ENCODE measurements at places on chromosomes 4 and X. TPM values are rescaled to one million over a fixed set of nuclear protein-coding genes. Genes with fewer than 3 reads are reported as not detected.

APEX2 gene
- total RNA-seq: 9.7 TPM

PAK3 gene
- 0.81 TPM for total RNA-seq

MAGEA12 gene
- total RNA-seq: not detected

TCEAL7 gene
- total RNA-seq: 2.6 TPM

CXCL1 gene
- total RNA-seq: 0.26 TPM

PNMA6F gene
- total RNA-seq: not detected

KLKB1 gene
- 0.80 TPM for total RNA-seq

- H3K4me3 ChIP-seq: no peak overlapping the region
- H3K27me3 ChIP-seq: no peaks in the 10 kb centered on the region
- peaks cover 36% of the 10 kb centered on the region for H3K4me1 ChIP-seq
- peaks cover 96% of the 10 kb centered on the region for H3K36me3 ChIP-seq
- peak overlapping the region; percentile 33 for H3K27ac ChIP-seq
Measured at GRCh38 chr4:184392748-184393559, 81.4 kb downstream of the IRF2 start.

GRCh38 chrX:65195621-65196020 lies 219.4 kb upstream of the ZC4H2 start:
- no peaks in the 10 kb centered on the region for H3K36me3 ChIP-seq
- DNase-seq: no peak
- no peaks in the 10 kb centered on the region for H3K4me1 ChIP-seq
- no peak overlapping the region for H3K4me3 ChIP-seq
- H3K27me3 ChIP-seq: no peaks in the 10 kb centered on the region

- H3K27me3 ChIP-seq: no peaks in the 10 kb centered on the region
- H3K36me3 ChIP-seq: no peaks in the 10 kb centered on the region
- peak; percentile 9 for DNase-seq
Measured at GRCh38 chr4:2276581-2277325, 14.8 kb upstream of the MXD4 start.

DNA sequence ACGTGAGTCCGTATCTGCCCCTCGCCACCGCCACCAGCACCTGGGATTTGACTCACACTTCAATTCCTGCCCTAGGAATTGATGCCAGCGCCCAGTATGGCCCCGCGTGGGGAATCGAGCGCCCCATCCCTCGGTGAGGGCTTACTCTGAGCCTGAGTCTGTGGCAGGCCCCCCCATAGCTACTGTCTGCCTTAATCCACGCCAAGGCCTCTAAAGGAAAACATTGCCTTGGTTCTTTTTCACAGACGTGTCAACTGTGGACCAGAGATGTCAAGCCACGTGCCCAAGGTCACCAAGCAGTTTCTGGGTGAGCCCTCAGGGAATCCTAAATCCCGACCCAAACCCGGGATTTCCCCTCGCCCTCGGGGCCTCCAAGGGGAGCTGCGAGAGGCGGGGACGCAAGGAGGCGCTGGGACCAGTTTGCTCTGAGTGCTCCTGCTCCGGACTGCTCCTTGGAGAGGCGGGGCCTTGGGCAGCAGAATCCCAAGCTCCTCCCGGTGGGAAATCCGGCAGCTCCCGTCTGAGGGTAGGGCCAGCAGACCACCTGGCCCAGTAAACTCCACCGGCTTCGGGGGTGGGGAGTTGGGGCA lies 12.9 kb downstream of the MSX1 start:
- H3K27ac ChIP-seq: no peak overlapping the region
- H3K4me3 ChIP-seq: no peak overlapping the region
- DNase-seq: no peak
- H3K4me1 ChIP-seq: peaks cover 3% of the 10 kb centered on the region

GRCh38 chr4:103074744-103075434 lies 1.7 kb downstream of the SLC9B2 start:
- DNase-seq: no peak
- H3K27me3 ChIP-seq: no peaks in the 10 kb centered on the region
- no peak overlapping the region for H3K27ac ChIP-seq
- no peaks in the 10 kb centered on the region for H3K4me1 ChIP-seq

- no peak overlapping the region for H3K27ac ChIP-seq
- no peaks in the 10 kb centered on the region for H3K4me1 ChIP-seq
- H3K4me3 ChIP-seq: no peak overlapping the region
- no peaks in the 10 kb centered on the region for H3K27me3 ChIP-seq
Measured at GRCh38 chr4:145390571-145390970, 91.1 kb upstream of the SMAD1 start.

- H3K36me3 ChIP-seq: peaks cover 57% of the 10 kb centered on the region
- H3K4me3 ChIP-seq: no peak overlapping the region
- H3K27me3 ChIP-seq: no peaks in the 10 kb centered on the region
- H3K27ac ChIP-seq: no peak overlapping the region
- H3K4me1 ChIP-seq: peaks cover 45% of the 10 kb centered on the region
Measured at GRCh38 chr4:1297023-1297395, 7.3 kb downstream of the MAEA start.

DNA sequence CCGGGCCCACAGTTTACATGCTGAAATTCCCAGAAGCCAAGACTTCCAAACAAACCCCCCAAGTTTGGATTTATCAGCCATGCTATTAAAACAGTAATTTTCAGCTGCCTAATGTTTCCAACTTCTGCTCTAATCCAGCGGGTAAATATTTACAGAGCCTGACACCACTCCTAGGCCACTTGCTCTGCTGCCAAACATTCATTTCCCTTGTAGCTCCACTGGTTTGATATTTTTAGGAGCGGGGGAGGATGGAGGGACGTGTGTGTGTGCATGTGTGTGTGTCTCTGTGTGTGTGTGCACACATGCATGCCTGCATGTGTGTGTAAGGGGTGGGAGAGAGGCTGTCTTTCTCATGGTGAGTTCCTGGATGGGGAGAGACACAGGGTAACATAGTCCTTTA lies 115.7 kb upstream of the PJA1 start:
- no peak overlapping the region for H3K27ac ChIP-seq
- no peak overlapping the region for H3K4me3 ChIP-seq
- no peaks in the 10 kb centered on the region for H3K27me3 ChIP-seq
- H3K36me3 ChIP-seq: no peaks in the 10 kb centered on the region
- DNase-seq: peak; percentile 27
- peaks cover 4% of the 10 kb centered on the region for H3K4me1 ChIP-seq

GRCh38 chr4:176210101-176210500 lies 14.7 kb upstream of the SPATA4 start:
- H3K27ac ChIP-seq: no peak overlapping the region
- H3K36me3 ChIP-seq: no peaks in the 10 kb centered on the region
- no peak overlapping the region for H3K4me3 ChIP-seq
- no peaks in the 10 kb centered on the region for H3K27me3 ChIP-seq

GRCh38 chr4:184355111-184355604 lies 119.2 kb downstream of the IRF2 start:
- H3K27me3 ChIP-seq: no peaks in the 10 kb centered on the region
- no peaks in the 10 kb centered on the region for H3K36me3 ChIP-seq
- peak; percentile 81 for DNase-seq
- no peak overlapping the region for H3K4me3 ChIP-seq
- H3K27ac ChIP-seq: peak overlapping the region; percentile 63
- peaks cover 18% of the 10 kb centered on the region for H3K4me1 ChIP-seq

DNA sequence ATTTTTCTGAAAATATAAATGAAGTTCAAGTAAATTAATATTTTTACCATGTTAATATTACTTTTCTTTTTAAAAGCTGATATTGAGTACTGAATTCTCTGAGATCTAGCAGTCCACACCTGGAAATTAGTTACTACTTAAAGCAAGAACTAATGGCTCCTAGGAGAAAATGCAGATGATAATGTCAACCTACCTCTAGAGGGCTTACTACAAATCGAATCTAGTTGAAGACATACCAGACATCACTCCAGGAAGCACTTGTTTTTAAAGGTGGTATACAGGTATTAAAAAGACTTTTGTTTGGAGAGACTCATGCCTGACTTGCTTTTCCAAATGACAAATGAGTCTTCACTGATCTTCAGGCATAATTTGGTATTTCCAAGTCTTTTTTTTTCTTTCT lies 516.4 kb upstream of the BOD1L1 start:
- no peaks in the 10 kb centered on the region for H3K27me3 ChIP-seq
- no peak overlapping the region for H3K4me3 ChIP-seq
- no peaks in the 10 kb centered on the region for H3K4me1 ChIP-seq
- no peaks in the 10 kb centered on the region for H3K36me3 ChIP-seq
- no peak overlapping the region for H3K27ac ChIP-seq

GRCh38 chrX:84441143-84441542 lies 61.1 kb downstream of the HDX start:
- no peak overlapping the region for H3K4me3 ChIP-seq
- no peaks in the 10 kb centered on the region for H3K27me3 ChIP-seq
- H3K4me1 ChIP-seq: no peaks in the 10 kb centered on the region
- H3K27ac ChIP-seq: no peak overlapping the region
- no peaks in the 10 kb centered on the region for H3K36me3 ChIP-seq

- H3K27me3 ChIP-seq: no peaks in the 10 kb centered on the region
- DNase-seq: no peak
- H3K36me3 ChIP-seq: no peaks in the 10 kb centered on the region
- no peaks in the 10 kb centered on the region for H3K4me1 ChIP-seq
- no peak overlapping the region for H3K27ac ChIP-seq
- H3K4me3 ChIP-seq: no peak overlapping the region
Measured at GRCh38 chr4:180993244-180993836, 1249.9 kb upstream of the TENM3 start.

- no peak overlapping the region for H3K27ac ChIP-seq
- H3K4me1 ChIP-seq: no peaks in the 10 kb centered on the region
- no peak overlapping the region for H3K4me3 ChIP-seq
Measured at GRCh38 chrX:63927848-63928247, 142.8 kb upstream of the ARHGEF9 start.

- peaks cover 3% of the 10 kb centered on the region for H3K4me1 ChIP-seq
- no peak overlapping the region for H3K4me3 ChIP-seq
- no peak for DNase-seq
Measured at GRCh38 chr4:163392328-163392727, 48.6 kb downstream of the NPY5R start.

- DNase-seq: no peak
- no peaks in the 10 kb centered on the region for H3K36me3 ChIP-seq
- no peak overlapping the region for H3K4me3 ChIP-seq
Measured at GRCh38 chr4:158617956-158618355, 53.7 kb downstream of the C4orf46 start.

DNA sequence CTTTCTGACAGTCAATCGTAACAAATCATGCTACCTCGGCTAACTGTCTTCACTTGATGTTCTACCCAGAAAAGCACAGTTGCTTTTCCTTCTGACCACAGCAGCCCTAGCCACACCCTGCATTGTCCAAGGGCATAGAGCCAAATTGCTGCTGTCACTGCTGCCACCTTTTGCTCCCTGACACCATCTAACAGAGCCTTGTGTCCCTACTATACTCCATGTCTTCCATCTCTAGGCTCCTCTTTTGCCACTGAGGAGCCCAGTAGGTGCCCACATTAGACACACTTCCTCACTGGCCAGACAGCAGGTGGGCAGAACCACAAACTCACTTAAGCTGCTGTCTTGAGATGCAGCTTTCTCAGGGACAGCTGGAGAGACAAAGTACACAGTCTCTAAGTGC lies 91.4 kb downstream of the ANXA3 start:
- H3K27ac ChIP-seq: no peak overlapping the region
- no peaks in the 10 kb centered on the region for H3K27me3 ChIP-seq
- H3K4me3 ChIP-seq: no peak overlapping the region
- H3K36me3 ChIP-seq: no peaks in the 10 kb centered on the region
- DNase-seq: no peak
- H3K4me1 ChIP-seq: peaks cover 8% of the 10 kb centered on the region

- H3K4me3 ChIP-seq: no peak overlapping the region
- no peak for DNase-seq
- no peak overlapping the region for H3K27ac ChIP-seq
- no peaks in the 10 kb centered on the region for H3K4me1 ChIP-seq
- H3K36me3 ChIP-seq: no peaks in the 10 kb centered on the region
Measured at GRCh38 chr4:73527196-73527595, 45.7 kb downstream of the AFM start.

DNA sequence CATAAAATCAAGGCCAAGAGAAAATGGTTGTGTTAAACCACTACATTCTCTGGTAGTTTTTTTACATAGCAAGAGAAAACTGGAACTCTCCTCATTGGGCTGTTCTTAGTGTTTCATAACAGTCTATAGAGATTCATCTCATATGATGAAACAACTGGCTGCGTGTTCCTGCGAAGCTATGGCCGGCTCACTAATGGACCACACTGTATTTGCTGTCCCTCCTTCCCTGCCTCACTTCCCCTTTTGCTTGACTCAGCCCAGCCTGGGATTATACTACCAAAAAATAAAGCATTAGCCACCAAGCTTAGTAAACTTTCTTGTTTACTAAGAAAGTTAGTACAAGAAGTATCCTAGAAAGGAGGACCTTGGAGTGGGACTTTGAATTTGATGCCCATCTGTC lies 31.6 kb upstream of the LSM6 start:
- no peaks in the 10 kb centered on the region for H3K4me1 ChIP-seq
- no peaks in the 10 kb centered on the region for H3K27me3 ChIP-seq
- DNase-seq: no peak
- H3K36me3 ChIP-seq: no peaks in the 10 kb centered on the region
- no peak overlapping the region for H3K27ac ChIP-seq
- no peak overlapping the region for H3K4me3 ChIP-seq

- no peak overlapping the region for H3K4me3 ChIP-seq
- no peaks in the 10 kb centered on the region for H3K4me1 ChIP-seq
- no peaks in the 10 kb centered on the region for H3K36me3 ChIP-seq
- H3K27me3 ChIP-seq: no peaks in the 10 kb centered on the region
- H3K27ac ChIP-seq: no peak overlapping the region
- no peak for DNase-seq
Measured at GRCh38 chrX:44332437-44332836, 11.0 kb downstream of the EFHC2 start.

GRCh38 chr4:3851881-3852280 lies 85.7 kb downstream of the ADRA2C start:
- no peak overlapping the region for H3K4me3 ChIP-seq
- DNase-seq: no peak
- H3K27me3 ChIP-seq: no peaks in the 10 kb centered on the region
- H3K4me1 ChIP-seq: no peaks in the 10 kb centered on the region

DNA sequence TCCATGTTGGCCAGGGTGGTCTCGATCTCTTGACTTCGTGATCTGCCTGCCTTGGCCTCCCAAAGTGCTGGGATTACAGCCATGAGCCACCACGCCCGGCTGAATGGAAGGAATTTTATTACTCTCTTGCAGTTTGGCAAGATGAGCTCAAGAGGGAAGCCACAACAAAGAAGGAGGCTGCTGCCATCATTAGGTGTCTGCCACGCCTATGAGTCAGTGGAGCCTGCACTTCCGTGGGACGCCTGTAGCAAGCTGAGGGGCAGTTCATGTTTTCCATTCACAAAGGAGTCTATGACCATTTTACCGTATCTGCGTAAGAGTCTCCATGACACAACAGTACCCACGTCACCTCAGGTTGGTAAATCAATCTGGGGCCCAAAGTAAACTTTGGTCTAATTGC lies 51.2 kb upstream of the CHRNA9 start:
- H3K36me3 ChIP-seq: no peaks in the 10 kb centered on the region
- H3K27ac ChIP-seq: no peak overlapping the region
- H3K4me1 ChIP-seq: no peaks in the 10 kb centered on the region
- no peak for DNase-seq

DNA sequence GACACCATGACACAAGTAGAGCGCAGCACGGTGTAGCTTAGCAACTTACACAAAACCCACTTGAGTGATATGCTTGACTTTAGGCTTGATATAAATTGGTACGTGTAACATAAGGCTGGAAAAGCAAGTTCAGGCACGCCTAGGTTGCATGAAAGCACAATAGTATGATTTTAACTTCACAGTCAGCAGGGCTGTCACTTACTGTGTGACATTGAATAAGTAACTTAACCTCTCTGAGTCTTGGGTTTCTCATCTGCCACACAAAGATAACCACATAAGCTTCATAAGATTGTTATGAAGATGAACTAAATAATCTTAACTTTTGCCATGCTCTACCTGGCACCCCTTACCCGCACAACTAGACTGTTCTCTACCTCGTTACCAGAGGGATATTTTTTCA lies 9.5 kb downstream of the SRD5A3 start:
- no peaks in the 10 kb centered on the region for H3K27me3 ChIP-seq
- no peak for DNase-seq
- peaks cover 15% of the 10 kb centered on the region for H3K36me3 ChIP-seq
- peaks cover 30% of the 10 kb centered on the region for H3K4me1 ChIP-seq
- H3K27ac ChIP-seq: no peak overlapping the region
- no peak overlapping the region for H3K4me3 ChIP-seq
